Activated CD4-positive, alpha-beta T cell treated with anti-CD3 and anti-CD28 coated beads for 24 hours (primary cell): ENCODE measurements at places on chromosomes 1 and 21.

- no peak for DNase-seq
Measured at GRCh38 chr1:153404086-153404635, 12.2 kb upstream of the S100A7A start.

- no peak for DNase-seq
Measured at GRCh38 chr21:45409466-45410150, 4.6 kb downstream of the COL18A1 start.

GRCh38 chr1:210311726-210312493 lies 16.8 kb upstream of the HHAT start:
- no peak for DNase-seq

DNA sequence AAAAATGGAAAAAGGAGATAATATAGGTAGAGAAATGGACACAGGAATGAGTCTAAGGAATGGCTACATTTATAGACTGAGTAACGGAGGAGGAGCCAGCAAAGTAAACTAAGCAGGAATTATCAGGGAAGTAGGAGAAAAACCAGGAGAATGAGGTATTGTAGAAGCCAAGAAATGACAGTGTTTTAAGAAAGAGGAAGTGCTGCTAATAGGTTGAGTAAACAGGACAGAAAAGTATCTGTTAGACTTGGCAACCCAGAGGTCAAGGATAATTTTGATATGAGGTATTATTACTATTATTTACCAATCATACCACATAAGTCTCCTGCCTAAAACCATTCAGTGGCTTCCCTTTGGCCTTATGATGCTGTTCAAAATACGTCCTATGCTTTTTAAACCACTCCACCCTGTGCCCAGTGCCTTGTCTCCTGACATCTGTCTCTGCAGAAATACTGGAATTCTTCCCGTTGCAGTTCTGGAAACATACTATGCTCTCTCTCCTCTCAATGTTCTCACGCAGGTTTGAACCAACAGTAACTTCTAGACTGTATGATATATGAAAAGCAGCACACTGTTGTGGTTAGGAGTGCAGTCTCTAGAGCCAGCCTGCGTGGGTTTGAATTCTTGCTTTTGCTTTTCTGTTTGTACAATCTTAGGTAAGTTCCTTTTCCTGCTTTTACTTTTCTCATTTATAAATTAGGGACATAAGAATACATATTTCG lies 24.6 kb upstream of the NEK7 start:
- DNase-seq: no peak

DNA sequence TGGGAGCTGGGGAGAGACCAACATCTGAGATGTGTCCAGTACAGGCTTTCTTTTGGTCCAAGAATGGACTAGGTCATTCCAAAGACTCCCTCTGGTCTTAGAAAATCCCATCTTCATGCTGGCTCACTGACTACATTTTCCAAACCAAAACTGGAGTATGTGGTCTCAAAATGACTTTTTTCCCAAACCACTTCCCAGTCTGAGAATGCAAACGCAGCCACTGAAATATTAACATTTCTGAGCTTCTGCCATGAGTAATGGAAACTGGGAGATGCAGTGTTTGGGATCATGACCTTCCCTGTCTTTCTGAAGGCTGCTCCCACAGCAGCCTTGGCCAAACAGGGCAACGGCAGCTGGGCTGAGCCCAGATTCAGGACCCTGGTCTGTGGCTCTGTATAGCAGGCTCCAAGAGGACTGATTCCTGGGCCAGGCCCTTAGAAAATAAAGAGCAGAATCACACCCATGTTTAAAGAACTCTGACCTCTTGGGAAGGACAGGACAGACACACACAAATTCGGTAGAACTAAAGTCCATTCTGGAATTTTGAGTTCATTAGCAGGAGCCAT lies 62.1 kb upstream of the CNTN2 start:
- DNase-seq: no peak

GRCh38 chr1:110433803-110434202 lies 17.1 kb upstream of the PROK1 start:
- DNase-seq: no peak

DNA sequence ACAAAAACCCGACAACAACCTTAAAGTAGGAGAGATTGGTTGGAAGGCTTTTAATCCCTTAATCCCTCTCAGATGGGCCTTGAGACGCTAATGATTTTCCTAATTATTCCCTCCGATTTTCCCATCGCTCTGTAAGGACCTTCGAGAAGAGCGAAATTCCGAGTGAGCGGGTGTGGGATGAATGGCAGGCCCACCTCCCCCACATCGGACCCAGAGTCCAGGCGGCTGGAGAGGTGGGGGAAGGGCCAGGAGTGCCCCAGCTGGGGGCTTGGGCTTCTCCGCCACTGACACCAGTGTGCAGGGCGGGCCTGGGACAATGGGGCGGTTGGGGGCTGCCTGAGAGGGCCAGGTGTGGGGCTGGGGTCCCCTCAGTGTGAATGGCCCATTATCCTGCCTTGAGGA lies 23.4 kb downstream of the RHBG start:
- DNase-seq: no peak

- DNase-seq: no peak
Measured at GRCh38 chr1:198088360-198089071, 68.3 kb upstream of the NEK7 start.

DNA sequence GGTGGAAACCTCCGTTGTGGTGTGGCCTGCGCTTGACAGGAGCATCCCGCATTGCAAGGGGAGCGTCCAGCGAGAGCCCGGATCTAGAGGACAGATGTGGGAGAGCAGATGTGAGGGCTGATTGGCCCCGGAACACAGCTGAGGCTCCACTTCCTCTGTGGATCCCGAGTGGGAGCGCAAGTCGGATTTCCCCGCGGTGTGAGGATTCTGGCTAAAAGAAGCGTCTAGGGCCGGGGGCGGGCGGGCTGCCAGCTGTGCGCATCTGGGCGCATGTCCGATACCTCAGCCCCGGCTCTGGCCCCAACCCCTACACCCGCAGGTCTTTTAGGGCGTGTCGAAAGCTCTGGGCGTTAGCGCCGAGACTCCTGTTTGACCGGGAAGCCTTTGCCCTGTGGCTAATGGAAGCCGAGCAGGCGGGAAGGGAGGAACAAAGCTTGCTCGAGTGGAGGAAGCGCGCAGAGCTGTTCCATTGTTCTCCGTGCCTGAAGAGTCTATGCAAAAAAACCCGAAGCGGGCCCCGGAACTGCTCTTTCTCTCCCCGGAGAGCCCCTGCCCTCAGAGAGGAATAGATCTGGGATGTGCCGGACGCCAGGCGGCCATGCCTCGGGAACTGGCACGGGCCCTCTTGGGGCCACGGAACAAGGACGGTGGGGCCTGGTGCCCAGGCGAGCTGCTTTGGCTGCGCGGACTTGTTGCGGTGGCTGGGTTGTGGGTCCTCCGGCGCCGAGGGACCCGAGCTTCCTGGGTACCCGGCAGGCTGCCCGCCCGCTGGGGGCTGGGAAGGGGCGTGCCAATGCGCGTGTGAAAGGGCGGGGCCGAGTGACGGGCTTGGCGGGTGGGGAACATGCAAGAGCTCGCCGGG lies 111.1 kb downstream of the NAV1 start:
- DNase-seq: no peak

- no peak for DNase-seq
Measured at GRCh38 chr1:156359973-156360372, 9.0 kb upstream of the RHBG start.

DNA sequence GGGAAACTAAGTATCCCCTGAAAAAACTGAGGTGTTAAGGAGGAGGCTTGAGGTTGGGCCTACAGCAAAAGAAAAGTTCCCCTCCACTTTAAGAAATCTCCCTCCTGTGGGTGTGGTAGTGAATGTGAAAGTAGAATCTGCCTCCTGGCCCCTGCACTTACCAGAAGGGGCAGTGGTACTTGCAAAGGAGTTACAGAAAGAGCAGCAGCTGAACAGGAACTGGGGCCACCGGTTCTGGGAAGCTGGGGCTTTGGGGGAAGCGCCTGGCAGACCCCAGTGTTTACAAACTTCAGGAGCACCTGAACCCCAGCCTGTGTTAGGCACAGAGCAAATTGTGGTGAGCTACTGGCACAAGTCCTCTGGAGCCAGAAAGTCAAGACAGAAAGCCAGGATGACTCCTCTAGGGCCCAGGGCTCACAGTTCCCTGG lies 250.2 kb upstream of the FGGY start:
- no peak for DNase-seq

GRCh38 chr1:5729636-5730145 lies 262.5 kb downstream of the NPHP4 start:
- no peak for DNase-seq

- DNase-seq: no peak
Measured at GRCh38 chr1:31657020-31657804, 12.5 kb upstream of the PEF1 start.

DNA sequence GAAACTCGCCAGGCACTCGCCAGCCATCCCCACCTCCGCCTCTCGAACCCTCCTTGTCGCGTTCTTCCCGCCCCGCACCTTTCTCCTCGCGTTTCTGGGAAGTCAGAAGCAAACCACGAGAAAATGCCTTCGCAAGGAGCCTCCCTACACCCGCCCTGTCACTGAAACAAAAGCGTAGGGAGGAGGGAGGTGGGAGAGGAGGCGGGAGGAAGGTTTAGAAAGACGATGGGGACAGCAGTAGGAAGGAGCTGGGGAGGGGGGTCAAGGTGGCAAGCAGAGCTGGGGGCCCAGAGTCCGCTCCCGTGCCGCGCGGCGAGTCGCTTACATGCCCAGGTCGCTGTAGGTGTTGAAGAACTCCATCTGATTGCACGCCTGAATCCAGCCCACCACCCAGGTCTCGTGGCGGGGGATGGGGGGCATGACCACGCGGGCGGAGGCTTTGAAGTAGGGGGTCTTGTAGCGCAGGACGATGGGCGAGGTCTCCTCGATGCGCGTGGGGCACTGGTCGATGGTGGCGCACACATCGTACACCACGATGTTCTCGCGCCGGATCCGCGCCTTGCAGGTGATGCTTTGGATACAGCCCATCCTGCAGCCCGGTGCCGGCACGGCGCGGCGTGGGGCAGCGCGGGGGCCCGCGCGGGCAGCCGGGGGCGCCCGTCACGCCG lies 1.0 kb downstream of the FAM78B start:
- DNase-seq: no peak
